ENCODE measurements at places on chromosomes 4 and X.
A peak's percentile ranks its signal among the peaks of the same experiment; 100 is the strongest.

DNA sequence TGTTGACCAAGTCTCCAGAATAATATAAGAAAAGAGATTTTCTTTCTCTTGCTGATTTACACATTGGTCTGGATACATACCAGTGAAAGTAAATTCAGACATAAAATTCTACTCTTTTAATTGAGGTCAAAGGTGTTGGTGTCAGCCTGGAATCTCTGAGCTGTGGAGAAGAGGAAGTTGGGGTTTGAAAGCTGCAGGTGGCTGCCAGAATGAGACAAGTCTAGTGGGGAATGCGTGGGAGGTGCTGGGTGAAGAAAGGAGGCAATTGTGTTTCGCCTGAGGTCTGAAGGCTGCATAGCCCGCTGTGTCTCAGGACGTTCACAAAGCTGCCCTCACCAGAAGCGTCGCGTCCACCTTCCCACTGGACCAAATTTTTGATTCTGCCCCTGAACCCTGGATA, 31.2 kb downstream of the PHEX start:
- DNase-seq = peak; percentile 49

DNA sequence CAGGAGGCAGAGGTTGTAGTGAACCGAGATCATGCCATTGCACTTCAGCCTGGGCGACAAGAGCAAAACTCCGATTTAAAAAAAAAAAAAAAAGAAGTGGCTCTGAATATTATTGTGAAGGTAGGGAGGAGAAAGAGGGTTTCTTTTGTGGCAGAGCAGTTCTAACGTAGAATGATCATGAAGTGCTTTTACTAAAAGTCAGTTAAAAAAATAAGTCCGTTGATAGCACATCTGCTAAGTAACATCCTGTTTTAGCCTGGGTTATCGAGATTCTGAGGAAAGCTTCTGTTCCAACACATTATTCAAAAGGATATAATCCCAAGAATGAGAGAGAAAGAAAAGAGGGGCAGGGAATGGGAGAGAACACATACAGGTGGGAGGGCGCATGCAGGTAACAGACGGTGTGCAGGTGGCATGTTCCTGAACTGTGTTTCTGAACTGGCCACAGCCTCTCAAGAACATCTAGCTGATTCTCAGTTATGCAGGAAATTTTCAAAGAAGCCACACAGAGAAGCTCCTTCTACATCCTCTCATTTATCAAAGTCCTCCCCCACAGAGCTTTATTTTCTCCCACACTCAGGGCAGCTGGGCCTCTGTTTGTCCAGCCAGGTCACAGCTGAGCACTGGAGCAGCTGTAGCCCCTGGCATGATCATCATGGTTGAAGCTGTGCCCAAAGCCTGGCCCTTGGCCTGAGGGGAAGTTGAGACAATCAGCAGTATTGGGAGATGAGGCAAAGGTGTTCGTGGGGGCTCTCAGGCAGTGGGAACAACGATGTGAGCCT, 342.3 kb downstream of the ZNF674 start:
- DNase-seq = no peak

GRCh38 chrX:129116676-129117470, 406.4 kb downstream of the SMARCA1 start:
- DNase-seq = no peak

- DNase-seq = no peak
Observed at GRCh38 chr4:100177855-100178254, 12.4 kb downstream of the DDIT4L start.

- DNase-seq = no peak
Observed at GRCh38 chrX:17292111-17292527, 82.9 kb upstream of the NHS start.

DNA sequence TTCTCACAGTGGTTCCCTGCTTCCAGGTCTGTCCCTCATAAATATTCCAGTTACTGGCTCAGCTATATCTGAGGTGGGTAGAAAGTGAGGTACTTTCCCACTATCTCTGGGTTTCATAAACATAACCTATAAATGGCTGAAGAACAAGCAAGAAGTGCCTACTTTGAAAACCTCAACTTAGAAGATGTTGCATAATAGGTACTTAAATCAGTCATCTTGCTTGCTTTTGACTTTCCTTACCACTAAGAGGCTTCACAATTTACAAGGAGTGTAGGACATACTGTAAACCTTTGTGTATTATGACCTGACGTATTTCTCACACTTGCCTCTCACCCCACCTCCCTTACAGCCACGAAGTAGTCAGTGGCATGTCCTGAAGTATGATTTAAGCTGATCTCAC, 145.9 kb downstream of the PCDH19 start:
- DNase-seq = no peak

GRCh38 chr4:2881431-2881830, 37.8 kb downstream of the ADD1 start:
- no peak for DNase-seq

DNA sequence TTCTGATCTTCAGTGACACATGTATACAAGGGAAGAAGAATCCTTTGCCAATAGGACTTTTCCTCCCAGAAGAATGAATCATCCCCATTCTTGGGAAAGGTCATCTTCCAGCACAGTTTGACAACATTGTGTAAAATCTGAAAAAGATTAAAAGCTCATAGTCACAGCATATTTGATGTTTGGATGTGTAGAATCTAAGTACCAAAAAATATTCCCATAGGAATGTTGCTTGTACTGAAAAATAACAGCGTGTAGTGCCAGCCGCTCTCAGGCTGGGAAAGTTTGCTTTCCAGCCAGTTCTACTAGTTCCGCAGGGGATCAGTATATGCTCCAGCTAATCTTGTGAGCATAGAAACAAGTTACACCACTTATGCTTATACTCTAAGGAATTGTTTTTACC, 74.7 kb upstream of the IL13RA1 start:
- no peak for DNase-seq

GRCh38 chr4:163367651-163368050, 24.0 kb downstream of the NPY5R start:
- no peak for DNase-seq

- no peak for DNase-seq
Observed at GRCh38 chrX:101749436-101749835, 89.8 kb upstream of the ARMCX2 start.

- DNase-seq = no peak
Observed at GRCh38 chrX:148609515-148610327, 109.3 kb downstream of the AFF2 start.

DNA sequence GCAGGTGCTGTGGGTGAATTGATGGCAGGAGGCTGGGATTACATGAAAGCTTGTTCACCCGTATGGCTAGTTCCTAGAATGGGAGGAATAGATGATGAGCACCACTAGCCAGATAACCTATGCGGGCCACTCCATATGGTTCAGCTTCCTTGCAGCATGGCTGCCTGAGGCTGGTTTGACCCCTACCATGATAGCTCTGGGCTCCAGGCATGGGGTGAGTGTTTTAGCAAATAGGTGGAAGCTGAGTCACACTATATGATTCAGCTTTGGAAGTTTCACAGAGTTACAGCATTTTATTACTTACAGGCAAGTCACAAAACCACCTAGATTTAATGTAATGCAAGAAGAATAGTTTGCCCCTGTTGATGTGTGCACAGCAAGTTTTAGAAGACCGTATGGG, 603.2 kb downstream of the STIM2 start:
- no peak for DNase-seq

DNA sequence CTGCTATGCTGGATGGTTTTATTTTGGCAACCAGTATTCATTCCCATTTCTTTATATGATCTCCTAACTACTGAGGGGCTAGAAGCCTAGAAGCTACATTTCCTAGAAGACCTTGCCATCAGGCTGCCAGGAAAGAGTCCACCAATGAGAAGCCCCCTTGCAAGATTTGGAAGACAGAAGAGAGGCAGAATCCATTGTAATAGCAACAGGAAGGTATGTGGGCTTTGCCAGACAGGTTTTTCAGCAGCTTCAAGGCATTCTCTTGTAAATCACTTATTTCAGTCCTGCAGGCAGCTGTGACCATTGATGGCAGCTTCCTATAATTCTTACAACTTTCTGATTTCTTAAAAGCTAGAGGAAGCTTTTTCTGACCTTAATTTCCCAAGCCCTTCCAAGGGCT, 148.3 kb upstream of the NHS start:
- DNase-seq = no peak

DNA sequence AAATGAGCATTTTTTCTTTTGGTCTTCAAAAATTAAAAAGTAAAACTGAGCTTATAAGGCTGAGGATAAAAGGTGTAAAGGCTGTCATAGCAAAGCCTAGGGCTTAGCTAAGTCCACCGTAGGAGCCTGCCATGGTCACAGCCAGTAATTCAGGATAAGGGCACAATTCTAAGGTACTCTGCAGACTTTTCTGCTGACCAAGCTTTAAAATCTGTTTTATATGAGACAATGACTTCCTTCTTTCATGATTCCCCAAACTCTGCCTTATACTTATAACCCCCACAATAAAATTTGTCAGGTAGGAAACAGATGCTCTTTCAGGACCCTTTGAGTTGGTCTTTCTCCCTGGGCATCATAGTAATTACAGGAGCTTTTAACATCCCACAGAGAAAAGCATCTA, 138.5 kb downstream of the COL4A6 start:
- DNase-seq = no peak

GRCh38 chrX:111505783-111506182, 5.7 kb upstream of the SERTM2 start:
- no peak for DNase-seq

DNA sequence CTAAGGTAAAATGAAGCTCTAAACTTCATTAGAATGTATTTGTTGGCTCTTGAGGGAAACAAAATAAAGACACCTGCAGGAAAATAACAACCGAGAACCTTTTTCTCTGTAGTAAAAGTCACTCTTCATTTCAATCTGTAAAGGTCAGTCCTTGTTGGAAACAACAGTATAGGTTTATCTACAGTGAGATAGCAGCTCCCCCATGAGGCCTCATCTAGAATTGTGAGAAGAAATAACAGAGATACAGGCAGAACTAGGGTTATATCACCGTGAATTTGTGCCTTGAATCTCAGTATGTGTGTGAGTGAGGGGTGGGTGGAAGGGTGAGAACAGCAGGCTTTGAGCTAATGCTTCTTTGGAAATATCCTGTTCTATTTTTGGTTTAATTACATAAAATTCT, 107.8 kb upstream of the FMR1 start:
- no peak for DNase-seq

DNA sequence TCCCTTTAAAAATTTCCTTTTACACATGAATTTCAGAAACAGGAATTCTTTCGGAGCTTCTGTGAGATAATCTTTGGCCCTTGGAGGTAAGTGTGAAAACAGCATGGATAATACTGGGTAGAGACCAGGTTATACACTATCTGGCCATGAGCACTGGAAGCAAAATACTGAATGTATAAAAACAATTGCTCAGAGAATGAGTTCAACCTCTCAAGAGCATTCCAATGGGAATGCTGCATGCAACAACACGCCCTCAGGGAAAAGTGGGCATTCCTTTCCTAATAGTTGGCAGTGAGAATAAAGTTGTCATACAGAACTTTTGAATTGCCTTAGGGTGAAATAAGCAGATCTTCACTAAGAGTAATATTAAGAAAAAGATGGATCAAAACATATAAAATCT, 574.8 kb upstream of the DIPK2B start:
- DNase-seq = no peak

DNA sequence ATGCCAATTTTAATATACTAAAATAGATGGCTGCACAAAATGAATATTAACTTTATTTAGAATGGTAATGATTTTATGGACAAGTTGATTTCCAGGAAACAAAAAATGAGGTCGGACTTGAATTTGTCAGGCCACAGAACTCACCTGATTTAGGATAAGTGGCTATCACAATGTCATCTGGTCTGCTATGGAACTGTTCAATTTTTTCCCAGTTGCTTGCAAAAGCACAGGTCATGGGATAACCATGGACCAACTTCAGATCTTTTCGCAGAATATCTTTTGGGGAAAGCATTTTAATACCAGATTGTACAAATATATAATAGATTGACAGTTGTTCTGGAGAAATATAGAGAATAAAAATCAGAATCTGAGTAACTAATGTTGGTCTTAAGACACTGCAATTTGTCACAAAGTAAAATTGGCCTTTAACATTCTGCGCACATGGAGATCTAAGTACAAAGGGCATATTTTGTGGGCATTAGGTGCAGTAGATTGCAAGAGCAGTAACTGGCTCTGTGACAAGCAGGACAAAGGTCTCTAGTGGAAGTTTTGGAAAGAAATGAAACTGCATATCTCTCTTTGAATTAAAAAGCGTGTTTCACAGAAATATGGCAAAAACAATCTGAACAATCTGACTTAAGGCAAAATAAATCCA, 5.4 kb downstream of the SULT1B1 start:
- no peak for DNase-seq

GRCh38 chr4:37948542-37948941, 11.7 kb upstream of the PTTG2 start:
- no peak for DNase-seq

GRCh38 chrX:134453631-134454030, 6.3 kb upstream of the HPRT1 start:
- no peak for DNase-seq

GRCh38 chr4:141654098-141654497, 17.7 kb downstream of the IL15 start:
- DNase-seq = no peak

- DNase-seq = peak; percentile 62
Observed at GRCh38 chrX:49155900-49156837, 6.4 kb upstream of the MAGIX start.

GRCh38 chrX:18682979-18683387, 11.1 kb upstream of the RS1 start:
- no peak for DNase-seq

All from GM18507 (cell line).